ENCODE measurements at places on chromosomes 5 and 9.

GRCh38 chr5:140992828-140993227 lies 26.6 kb downstream of the PCDHAC2 start:
- no peak for DNase-seq

GRCh38 chr9:90469865-90470387 lies 172.7 kb downstream of the DIRAS2 start:
- DNase-seq: no peak

DNA sequence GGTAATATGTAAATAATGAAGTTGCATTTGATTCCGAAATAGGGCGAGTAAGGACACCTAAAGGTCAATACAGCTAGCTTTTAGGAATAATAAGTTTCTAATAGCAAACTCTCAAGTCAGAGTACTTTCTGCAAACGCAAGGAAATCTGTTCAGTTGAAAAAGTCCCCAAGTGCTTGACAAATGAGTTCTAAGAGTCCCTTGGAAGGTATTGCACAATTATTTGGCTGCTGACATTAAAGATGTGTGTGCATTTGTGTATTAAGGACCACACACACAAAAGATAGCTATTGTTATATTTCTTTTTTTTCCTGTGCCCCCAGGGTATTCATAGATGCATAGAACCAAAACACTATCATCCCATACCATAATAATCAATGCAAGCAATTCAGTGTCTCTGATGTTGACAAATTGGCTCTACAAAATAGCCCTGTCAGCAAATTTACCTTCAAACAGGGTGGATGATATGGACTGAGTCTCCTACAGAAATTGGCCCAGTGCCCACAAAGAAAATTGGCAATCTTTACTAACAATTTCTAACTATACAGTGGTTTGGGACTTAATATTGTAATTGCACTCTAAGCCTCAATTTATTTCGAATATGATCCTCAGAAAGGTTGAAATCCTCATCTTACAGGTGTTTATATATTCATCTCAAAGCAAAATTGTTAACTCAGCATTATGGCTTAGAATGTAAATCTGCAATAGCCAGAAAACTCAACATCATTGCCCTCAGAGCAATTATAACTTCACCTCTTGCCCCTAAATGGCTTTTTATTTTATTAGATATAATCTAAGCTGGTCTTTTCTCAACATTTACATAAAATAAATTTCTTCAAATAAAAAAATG lies 827.2 kb downstream of the MAT2B start:
- no peak for DNase-seq

GRCh38 chr9:32742296-32742695 lies 41.0 kb upstream of the TMEM215 start:
- no peak for DNase-seq

DNA sequence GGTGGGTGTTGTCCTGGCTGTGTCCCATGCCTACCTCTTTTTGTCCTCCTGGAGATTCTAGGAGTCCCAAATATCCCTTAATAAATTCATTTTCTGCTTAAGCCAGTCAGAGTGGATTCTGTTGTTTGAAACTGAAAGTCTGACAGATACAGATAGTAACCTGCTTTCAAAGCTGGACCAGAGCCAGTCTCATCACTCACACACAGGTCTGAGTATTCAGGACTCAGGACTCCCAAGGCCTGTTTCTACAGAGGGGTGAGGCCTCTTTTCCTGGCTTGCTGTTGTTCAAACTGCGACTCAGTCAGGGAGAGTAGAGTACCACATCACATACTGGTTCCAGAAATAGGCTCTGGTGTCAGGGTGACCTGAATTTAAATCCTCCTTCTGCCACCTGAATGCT lies 190.1 kb downstream of the PAX5 start:
- no peak for DNase-seq

- DNase-seq: no peak
These were observed 6.6 kb downstream of the FAM193B start for GRCh38 chr5:177547736-177548135.

DNA sequence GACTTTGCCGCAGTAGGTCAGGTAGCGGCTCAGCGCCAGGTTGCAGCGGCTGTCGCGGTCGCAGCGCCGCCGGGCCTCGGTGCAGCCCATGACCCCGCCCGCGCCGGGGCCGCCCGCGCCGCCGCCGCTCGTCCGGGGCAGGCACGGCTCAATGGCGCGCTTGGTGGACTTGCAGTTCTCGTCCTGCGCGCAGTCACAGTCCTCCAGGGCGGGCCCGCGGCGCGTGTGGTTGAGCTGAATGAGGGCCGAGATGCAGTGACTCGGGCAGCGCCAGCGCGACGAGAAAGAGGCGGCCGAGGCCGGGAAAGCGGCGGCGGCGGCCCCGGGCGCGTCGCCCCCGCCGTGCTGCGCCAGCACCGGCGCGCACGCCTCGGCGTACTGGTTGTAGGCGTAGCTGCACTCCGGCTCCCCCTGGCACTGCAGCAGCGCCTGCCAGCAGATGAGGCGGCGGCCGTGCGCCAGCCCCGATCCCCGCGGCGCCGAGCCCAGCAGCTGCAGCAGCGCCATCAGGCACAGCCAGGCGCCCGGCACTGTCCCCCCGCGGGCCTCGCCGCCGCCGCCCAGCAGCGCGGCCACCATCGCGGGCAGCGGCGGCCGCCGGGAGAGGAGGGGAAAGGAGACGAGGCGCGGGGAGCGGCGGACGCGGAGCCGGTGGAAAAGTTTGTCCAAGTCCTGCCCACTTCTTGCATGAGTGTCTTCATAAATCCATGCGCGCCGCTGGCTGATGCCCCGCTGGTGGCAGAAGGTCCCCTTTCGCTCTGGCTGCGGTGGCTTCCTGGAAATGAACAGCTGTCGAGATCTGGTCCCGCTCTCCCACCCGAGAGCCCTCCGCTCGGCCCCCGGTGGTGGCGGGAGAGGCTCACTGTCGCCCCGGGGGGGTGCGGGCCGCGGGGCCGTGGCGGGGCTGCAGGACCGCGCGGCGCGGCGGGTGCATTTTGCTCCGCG lies 833 bp downstream of the GAS1 start:
- no peak for DNase-seq

DNA sequence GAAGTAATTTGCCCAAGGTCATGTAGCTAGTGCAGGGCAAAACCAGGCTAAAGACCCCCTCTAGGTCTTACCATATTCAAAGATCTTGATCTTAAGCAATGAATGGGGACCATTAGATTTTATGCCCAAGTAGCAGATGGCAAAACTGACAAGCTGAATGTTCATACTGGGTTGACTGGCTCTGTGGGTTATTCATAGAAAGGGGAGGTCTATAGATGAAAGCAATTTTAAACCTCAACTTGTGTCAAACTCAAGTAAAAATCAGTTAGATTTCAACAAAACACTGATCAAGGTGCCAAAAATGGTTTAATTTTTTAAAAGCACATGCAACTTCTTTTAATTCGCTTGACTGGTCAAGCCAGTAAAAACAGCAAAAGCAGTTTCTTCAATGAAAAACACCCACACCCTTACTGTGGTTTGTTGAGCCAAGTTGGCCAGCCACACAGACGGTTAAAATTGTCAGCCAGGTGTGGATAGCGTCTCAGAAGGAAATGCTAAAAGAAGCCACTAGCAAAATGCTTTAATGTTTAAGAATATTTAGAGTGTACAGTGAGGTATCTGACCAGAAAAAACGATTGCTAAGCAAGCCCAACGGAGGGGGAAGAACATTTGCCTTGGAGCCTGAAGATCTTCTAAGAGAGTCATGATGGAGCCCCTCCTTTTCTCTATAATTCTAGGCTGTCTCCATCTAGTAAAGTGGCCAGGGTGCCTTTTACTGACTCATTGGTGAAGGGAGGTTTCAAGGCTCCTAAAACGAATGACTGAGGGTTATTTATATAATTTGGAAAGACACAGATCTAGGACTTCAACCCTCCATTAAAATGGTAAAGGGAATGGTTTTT lies 539.6 kb upstream of the CLINT1 start:
- no peak for DNase-seq

DNA sequence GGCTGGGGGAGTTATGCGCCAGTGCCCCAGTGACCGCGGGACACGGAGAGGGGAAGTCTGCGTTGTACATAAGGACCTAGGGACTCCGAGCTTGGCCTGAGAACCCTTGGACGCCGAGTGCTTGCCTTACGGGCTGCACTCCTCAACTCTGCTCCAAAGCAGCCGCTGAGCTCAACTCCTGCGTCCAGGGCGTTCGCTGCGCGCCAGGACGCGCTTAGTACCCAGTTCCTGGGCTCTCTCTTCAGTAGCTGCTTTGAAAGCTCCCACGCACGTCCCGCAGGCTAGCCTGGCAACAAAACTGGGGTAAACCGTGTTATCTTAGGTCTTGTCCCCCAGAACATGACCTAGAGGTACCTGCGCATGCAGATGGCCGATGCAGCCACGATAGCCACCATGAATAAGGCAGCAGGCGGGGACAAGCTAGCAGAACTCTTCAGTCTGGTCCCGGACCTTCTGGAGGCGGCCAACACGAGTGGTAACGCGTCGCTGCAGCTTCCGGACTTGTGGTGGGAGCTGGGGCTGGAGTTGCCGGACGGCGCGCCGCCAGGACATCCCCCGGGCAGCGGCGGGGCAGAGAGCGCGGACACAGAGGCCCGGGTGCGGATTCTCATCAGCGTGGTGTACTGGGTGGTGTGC lies at the start of gene RXFP3:
TSS of gene RXFP3 (plus strand) at position 6 of the 636 bp plus-strand sequence. CDS start at position 361, 355 bp downstream.
- peak; percentile 11 for DNase-seq
